ENCODE measurements at places on chromosomes 16 and 17.

- no peak for DNase-seq
Observed at GRCh38 chr17:74222399-74222798, 9.0 kb downstream of the TTYH2 start.

- no peak for DNase-seq
Observed at GRCh38 chr16:52456368-52456767, 90.6 kb downstream of the TOX3 start.

DNA sequence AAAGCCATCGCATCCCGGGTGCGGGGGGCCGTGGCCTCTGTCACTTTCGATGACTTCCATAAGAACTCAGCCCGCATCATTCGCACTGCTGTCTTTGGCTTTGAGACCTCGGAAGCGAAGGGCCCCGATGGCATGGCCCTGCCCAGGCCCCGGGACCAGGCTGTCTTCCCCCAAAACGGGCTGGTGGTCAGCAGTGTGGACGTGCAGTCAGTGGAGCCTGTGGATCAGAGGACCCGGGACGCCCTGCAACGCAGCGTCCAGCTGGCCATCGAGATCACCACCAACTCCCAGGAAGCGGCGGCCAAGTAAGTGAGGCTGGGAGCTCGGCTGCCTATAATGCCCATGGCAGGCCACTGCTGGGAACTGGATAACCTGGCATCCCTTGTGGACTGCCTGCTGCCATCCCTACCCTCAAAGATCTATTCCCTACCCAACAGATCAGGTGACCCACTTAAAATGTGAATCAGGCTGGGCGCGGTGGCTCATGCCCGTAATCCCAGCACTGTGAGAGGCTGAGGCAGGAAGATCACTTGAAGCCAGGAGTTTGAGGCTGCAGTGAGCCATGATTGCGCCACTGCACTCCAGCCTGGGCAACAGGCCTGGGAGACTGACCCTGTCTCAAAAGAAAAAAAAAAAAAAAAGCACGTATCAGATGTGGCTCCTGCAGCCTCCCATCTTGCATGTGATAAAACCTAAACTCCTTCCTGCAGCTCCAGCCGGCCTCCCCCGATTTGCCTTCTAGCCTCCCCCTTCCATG lies 18.3 kb downstream of the CDIPT start:
- no peak for DNase-seq

DNA sequence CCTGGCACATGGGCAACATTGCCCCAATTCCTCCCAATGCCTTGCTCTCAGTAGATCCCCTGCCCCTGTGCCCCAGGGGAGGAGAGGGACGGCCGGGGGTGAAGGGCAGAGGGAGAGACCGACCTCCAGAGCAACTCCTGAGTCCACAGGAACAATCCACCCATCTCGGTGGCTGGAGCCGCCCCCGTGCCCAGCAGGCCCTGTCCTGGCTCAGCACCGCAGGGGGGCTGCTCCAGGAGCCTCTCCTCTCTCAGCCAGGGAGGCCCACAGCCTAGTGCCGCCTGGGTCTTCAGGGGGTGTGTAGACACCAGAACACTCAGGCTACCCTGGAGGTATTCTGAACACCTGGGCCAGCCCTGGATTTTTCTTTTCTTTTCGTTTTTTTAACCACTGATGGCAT lies 233.7 kb upstream of the SDK2 start:
- no peak for DNase-seq

- DNase-seq, result no peak
Observed at GRCh38 chr17:2058586-2059546, 4.0 kb downstream of the HIC1 start.

DNA sequence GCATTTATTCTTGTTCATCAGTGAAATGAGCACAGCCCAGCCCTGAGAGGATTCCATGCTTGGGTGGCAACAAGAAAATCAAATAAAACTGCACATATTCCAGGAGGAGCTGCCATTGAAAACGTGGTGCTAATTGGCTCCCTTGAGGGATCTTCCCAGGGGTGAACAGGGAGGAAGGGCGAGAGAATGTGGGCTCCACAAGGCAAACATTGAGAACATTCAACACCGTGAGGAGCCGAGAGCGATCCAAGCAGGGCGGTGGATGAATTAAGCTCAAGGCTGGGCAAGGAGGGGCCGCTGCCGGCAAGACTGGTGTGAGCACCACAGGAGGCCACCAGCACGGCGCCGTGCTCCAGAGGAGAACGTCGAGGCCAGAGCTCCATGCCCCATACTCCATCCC lies 166.9 kb downstream of the C16orf95 start:
- DNase-seq, result no peak

DNA sequence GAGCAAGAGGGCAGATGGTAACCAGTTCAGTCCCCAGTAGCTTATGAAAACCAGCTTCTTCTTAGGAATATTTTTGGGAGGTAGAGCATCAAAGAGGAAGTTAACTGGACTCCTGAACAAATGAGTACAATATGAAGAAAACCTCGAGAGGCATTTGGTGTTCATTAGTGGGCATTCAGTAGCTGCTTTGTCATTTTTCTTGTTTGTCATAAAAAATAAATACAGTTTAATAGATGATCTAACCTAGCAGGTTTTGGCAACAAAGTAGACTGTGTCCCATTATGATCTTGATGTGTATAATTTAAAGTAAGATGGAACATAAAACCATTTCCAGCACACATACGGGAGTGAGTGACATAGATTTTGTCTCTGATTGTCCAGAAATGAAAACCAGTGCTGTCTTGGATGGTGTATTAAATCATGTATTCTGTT lies 173.1 kb downstream of the HS3ST3A1 start:
- DNase-seq, result no peak

GRCh38 chr16:57729182-57729484 lies 6.4 kb upstream of the KATNB1 start:
- DNase-seq, result no peak

GRCh38 chr16:58331024-58331707 lies 36.3 kb upstream of the PRSS54 start:
- DNase-seq, result no peak

DNA sequence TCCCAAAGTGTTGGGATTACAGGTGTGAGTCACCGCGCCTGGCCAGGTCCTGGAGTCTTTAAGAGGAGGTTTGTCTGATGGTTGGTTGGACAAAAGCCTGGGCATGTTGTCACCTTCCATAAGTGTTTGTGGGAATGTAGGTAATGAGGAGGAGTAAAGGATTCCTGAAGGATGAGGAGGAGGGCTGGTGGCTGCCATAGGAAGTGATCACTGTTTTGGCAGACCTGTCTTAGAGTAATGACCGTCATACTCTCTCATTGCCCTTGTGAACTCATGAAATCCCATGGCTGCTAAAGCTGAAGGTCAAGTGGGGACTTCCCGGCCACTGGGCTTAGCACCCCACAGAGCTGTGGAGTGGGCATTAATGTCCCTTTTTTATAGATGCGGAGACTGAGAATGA lies 40.5 kb downstream of the TENT4B start:
- DNase-seq, result no peak

DNA sequence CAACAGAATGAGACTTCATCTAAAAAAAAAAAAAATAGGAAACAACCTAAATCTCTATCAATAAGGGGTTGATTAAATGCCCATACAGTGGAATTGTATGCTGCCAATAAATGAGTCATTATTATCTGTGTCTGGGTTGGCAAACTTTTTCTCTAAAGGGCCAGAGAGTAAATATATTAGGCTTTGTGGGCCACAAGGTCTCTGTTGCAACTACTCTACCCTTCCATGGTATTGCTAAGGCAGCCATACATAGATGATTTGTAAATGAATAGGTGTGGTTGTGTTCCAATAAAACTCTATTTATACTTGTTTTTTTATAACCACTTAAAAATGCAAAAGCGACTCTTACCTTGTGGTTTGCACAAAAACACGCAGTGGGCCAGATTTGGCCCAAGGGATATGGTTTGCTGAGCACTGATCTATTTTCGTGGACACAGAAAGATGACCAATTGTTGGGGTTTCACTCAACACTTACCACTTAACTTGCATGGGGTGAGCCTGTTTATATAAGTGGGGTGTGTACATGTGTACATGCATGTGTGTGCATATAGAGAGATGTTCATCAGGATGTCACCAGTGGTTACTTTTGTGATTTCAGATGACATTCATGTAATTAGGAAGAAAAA lies 12.4 kb upstream of the IL4R start:
- DNase-seq, result no peak

GRCh38 chr16:63774302-63774701 lies 1347.6 kb downstream of the CDH11 start:
- no peak for DNase-seq

- DNase-seq, result no peak
Observed at GRCh38 chr16:50709061-50709684, 15.8 kb downstream of the NOD2 start.

DNA sequence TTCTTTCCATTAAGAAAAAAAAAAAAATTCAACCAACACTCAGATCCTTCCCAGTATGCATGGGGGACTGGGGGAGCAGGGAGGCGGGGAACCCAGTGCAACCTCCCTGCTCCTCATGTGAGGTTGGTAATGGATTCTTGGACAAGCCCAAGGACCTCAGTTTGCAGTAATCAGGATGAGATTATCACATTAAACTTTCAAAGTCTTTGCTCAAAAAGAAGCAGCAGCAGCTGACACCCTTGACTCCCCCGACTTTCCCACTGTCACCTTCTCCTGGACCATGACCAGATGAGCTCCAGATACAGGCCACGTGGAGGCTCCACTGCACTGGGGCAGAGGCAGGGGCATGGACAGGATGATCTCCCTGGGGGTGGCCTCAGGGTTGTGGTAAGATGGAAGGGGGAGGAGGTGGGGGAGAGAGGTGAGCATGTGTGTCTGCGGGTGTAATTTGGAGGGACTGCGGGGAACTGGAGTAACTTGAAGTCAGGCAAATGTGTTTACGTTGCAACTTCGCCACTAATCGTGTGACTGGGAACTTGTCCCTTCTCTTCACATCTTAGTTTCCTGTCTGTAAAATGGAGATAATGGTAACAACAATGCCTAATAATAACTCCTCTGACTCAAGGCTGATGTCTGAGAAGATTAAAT lies 19.8 kb downstream of the ZNF385C start:
- no peak for DNase-seq

GRCh38 chr16:88287219-88287618 lies 95.5 kb upstream of the ZNF469 start:
- peak; percentile 21 for DNase-seq

DNA sequence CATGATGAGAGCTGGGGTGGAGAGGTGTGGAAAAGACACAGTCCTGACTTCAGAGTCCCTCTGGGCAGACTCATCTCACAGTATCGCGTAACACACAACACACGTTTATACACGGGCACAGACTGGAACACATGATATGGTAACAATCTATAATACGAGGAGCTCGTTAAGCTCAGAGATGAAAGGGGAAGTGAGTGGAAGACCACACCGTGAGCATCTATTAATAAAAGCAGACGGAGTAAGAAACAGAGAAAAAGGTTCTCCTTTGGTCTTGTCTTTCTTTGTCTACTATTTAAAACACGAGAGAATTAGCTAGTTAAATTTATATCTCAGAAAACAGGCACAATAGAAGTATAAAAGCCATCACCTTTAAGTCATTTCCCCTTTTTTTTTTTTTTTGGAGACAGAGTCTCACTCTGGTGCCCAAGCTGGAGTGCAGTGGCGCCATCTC lies 13.5 kb downstream of the ANKRD11 start:
- no peak for DNase-seq

DNA sequence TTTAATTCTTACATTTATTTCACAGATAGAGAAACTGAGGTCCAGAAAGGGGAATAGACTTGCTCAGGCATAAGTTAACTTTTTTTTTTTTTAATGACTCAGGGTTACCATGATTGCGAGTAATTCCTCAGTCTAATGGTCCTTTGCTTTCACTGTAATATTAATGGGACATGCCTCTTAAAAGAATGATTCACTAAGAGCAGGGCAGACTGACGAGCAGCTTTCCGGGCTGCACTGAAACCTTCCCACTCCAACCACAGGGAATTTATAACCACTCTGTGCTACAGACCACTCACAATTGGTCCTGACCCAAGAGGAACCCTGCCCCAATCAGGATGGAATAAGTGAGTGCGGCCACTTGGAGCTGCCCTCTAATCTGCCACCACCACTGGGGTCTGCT lies 5.7 kb downstream of the HOXB2 start:
- DNase-seq, result no peak

DNA sequence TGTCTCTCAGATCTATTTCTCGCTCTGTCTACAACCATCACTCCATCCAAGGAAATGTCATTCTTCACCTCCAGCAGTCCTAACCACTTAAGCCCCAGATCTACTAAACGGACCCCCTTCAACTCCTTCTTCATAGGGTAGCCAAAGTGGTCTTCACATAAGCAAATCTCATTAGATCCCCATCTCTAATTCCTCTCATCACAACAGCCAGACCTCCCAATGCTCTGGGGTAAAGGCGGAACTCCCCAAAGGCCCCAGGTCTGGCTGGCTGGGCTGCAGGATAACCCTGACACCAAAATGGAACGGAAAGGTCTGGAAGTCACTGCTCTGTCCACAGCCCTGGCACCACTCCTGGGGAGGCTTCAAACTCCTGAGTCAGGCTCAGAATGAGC lies 11.1 kb downstream of the ST3GAL2 start:
- DNase-seq, result no peak

GRCh38 chr16:24234737-24235136 lies 21.4 kb upstream of the CACNG3 start:
- DNase-seq, result no peak

- DNase-seq, result no peak
Observed at GRCh38 chr17:44636562-44636961, 19.7 kb upstream of the MEIOC start.

- DNase-seq, result no peak
Observed at GRCh38 chr17:45940826-45941225, 46.5 kb downstream of the MAPT start.

DNA sequence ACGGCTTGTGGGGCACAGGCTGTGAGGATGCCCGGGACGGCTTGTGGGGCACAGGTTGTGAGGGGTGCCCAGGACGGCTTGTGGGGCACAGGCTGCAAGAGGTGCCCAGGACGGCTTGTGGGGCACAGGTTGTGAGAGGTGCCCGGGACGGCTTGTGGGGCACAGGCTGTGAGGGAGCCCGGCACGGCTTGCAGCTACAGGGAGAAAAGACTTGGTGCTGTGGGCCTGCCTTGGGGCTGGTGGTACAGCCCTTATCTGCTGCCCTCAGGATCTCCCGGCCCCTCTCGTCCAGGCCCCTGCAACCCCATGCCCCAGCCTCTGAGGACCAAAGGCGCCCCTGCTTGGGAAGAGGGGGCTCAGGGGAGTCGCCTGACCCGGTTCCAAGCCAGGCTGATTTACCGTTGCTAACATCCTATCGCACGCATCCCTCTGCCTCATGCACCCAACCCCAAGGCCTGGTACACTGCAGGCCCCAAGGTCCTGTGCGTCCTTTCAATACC lies 5.0 kb upstream of the HBM start:
- no peak for DNase-seq

- no peak for DNase-seq
Observed at GRCh38 chr17:15915961-15916360, 29.0 kb upstream of the ADORA2B start.

GRCh38 chr17:82257473-82257872 lies 16.0 kb downstream of the CSNK1D start:
- peak; percentile 59 for DNase-seq

DNA sequence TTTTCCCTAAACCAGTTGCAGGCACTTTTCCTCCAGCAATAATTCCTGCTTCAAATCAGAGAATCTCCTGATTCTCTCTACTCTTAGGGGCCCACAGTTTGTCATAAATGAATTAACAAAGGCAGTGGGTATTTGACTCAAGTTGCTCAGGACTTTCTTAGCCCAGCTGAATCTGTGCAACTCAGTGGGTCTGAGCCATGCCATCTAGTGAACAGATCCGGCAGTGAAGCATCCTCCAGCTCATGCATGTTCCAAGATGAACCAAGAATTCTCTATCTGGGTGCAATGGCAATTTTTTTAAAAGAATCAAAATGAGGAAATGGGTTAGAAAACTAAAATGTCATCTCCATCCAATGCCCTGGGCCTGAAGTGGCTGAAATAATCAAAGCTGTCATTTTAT lies 575.2 kb upstream of the CDH11 start:
- no peak for DNase-seq

GRCh38 chr16:65771707-65772106 lies 594.8 kb upstream of the CDH5 start:
- DNase-seq, result no peak
